ENCODE measurements at places on chromosomes 6 and 20. TPM values are rescaled to one million over a fixed set of nuclear protein-coding genes. Genes with fewer than 3 reads are reported as not detected.
A peak's percentile ranks its signal among the peaks of the same experiment; 100 is the strongest.

DNA sequence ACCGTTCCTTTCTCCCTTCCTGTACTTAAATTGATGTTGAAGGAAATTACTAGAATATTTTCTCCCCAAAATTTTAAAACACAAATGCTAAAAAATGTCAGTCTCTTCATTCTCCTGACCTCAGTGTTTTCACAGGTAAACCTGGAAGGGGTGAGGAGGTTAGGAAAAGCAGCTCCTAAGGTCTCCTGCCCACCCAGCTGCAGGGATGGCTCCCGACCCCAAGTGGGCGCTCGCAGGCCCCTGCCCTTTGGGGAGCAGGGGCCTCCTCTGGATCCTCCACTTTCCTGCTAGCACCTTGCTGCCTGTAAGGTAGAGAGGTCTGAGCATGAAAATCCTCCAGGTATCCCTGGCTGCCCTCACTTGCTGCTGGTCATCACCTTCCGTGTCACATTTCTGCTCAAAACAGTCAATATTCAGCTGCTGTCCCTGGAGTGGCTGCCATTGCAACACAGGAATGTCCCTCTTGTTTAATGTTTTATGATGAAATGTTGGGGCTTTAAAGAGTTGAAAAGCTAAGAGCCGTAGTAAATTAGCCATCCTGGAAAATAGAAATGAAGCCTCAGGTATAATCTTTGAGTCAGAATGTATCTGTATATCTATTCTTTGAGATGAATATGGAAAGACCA, 10.9 kb upstream of the HSP90AB1 start:
- DNase-seq, result no peak

POM121L2 gene
- not detected for total RNA-seq

- DNase-seq, result peak; percentile 48
Observed at GRCh38 chr6:117605169-117605826, 3.0 kb upstream of the GOPC start.

CDH26 gene
- 0.53 TPM for total RNA-seq

SNX21 gene
- 1.6 TPM for total RNA-seq

FOXO3 gene
- total RNA-seq, result 19.3 TPM

GRCh38 chr6:134622382-134623173, 304.7 kb upstream of the SGK1 start:
- no peak for DNase-seq

DNA sequence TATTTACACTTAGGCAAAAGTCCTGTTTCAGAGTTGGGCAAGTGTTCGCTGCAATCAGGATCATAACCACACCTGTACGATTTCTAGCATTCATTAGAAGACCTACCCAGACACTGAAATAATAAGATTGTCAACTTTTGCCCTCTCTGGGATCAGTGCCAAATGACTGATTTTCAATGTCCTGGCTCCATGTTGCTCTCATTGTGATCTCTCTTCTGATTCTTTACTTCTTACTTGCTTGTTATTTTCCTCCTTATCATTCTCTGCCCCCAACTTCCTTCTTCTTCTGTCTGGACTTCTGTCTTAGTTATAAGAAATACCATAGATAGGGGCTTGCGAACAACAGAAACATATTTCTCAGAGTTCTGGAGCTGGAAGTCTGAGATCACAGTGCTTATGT, 94.4 kb upstream of the BMP2 start:
- no peak for DNase-seq

KIAA1755 gene
- not detected for total RNA-seq

Measured in activated CD4-positive, alpha-beta memory T cell treated with anti-CD3 and anti-CD28 coated beads, Interleukin-2, amount 10 ng/mL, durations not matched to agents 7 days and 5 days (primary cell).